ENCODE measurements at places on chromosomes 12 and 14.

DNA sequence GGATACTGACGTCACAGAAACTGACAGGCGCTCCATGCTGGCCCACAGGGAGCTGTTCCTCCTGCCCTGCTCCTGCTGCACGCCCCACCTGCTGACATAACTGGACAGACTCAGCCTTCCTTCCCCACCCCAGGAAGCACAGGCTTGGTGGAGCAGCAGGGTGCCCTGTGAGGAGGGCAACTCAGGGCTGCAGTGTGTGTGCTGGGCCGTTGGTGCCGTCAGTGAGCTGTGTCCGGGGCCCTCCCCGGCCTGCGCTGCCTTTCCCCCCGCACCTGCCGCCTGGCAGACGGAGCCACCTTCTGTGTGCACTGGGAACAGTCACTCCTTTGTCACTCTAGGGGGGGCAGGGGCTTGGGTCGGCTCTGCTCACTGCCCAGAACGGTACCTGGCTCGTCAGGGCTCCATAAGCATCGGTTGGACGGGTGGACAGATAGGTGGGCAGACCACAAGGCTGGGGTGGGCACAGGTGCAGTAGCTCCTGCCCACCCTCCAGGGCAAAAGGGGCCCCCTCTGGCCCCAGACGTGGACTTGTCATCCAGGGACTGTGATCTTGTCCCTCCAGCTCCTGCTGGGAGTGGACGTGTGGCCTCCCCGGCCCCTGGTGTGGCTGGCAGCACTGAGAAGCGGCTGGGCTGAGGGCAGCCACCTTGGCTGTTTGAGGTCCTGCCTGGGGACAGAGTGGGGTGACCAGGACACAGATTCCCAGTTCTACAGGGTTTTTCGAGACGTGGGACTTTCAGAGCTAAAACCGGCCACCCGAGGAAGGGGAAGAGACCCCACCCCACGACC, 32.8 kb downstream of the FBRSL1 start:
- DNase-seq = no peak

DNA sequence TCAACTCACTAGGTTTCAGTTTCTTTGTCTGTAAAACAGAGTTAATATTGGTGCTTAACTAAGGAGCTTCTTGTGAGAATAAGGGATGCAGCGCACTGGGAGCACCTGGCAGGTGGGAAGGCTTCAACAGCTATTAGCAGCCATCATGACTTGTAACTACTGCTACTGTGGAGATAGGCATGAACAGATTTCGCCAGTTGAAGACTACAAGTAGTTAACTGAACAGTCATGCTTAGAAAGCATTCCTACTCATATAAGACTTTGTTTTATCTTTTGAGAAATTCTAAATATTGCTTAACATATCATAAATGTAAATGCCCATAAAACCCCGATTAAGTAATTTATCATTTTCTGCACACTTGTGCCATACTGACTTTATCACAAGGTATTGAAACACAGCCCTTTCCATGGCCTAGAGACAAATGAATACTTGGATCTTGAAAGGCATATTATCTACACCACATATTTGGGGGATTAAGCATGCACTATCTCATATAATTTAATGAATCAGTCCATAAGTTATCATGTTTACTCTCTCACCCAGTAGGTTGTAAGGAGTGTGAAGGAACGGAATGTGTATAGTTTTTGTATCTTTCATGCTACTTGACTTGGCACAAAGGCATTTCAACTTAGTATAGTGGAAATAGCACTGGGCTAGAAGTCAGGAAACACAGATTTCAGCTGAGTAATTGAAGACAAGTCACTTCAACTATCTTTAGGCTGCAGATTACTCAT, 16.1 kb downstream of the NTN4 start:
- DNase-seq = no peak

GRCh38 chr14:68401855-68402254, 391.0 kb downstream of the ZFP36L1 start:
- no peak for DNase-seq

- no peak for DNase-seq
Measured at GRCh38 chr14:71533390-71533789, 398.8 kb upstream of the RGS6 start.

GRCh38 chr12:85996280-85996679, 122.2 kb downstream of the NTS start:
- DNase-seq = no peak

DNA sequence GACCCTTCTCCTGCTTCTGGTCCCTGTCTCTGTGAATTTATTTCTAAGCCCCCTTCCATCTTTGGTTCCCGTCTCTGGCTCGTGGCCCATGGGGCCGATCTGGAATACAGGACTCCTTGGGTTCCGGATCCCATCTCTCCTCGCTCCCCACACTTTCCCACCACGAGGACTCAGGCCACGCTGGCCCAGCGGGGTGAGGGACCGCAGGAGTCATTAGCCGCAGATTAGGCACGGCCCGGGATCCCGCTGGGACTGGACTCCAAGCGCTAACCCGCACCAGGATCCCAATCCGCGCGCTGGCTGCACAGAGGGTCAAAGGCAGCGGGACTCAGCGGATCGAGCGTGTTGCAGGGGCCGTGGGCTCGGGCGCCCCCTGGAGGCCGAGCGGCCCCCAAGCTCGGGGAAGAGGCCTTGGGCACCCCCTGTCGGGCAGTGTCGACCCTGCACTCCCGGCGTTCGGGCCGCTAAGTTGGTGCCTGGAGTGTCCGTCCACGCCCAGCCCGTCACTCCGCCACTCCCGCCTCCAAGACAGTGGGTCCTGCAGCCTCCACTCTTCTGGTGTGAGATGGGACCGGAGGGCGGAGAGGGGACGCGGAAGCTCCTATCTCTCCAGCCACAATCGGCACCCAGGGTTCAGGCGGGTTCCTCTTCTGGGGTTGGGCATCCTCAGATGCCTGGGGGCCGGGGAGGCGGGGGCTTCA, 9.5 kb downstream of the SHMT2 start:
- DNase-seq = no peak

- DNase-seq = no peak
Measured at GRCh38 chr14:96016501-96017160, 22.5 kb upstream of the C14orf132 start.

DNA sequence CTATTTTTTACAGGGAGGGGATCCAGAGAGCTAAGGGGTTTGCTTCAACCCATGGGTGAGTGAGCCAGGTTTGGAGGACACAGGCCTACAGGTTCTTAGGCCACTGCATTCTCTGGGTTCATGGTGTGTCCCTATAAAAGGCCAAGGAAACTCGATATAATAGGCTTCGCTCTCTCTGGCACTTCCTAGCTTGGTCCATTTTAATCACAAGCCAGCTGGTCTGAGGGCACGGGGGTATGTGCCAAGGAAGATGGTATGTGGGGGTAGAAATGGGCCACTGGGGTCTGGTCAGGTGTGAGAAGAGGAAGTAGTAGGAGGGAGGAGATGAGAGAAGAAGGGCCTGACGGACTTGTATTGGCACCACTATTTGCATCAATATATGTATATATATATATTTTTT, 4.9 kb downstream of the ETV6 start:
- no peak for DNase-seq

DNA sequence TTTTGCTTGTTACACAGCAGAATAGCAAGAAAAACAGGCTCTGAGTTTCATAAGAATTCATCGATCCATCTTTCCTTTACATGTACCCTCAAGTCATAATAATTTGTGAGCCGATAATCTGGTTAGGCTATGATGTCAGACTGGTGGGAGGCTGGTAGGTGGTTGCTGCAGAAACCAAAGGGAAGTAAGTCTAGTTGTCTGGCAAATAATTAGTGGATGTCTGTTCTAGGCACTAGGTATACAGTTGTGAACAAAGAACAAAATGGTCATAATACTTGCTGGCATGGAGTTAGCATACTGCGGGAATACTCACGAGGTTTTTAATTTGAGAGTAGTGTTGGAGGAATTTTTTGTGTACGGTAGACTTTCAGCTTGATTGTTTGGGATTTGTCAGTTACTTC, 8.8 kb downstream of the SUSD6 start:
- DNase-seq = no peak

GRCh38 chr14:92970271-92970670, 47.3 kb downstream of the CHGA start:
- no peak for DNase-seq

DNA sequence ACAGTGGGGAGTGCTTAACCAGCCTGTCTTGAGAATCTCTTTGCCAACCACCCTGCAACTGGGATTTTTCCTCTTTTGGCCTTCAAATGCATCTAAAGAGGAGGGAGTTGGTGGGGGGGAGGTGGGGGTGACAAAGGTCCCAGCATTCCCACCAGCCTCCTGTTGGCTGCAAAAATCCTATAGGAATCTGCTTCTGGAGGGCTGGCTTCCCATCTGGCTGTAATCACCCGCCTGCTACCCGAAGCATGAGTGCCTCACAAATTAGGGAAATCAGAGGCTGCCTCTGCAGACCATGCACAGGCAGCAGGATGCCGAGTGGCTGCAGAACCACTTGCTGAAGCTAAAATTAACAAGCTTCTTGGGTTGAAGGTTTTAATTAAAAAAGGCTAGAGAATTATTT, 73.9 kb upstream of the WSCD2 start:
- no peak for DNase-seq

DNA sequence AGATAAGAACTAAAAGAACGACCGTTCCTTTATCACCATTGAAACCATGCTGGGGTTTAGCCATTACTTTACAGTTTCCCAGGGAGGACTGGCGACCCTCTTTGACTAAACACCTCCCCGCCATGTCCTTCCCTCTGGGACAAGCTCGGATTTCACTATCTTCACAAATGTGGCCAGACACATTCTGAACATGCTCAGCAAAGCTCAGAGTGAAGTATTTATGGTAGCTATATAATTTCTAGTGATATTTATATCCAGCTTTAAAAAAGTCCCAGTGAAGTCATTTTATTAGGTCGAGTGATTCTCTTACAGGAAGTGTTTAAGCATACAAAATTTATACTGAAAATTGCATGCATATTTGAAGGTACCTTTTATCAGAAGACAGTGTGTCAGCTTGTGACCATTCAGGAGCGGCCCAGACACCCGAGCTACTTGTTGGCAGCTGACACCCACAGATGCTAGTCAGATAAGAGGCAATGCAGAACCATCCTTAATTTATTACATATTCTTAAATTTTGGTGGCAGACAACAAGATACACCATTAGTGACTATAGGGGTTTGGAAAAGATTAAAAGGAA, 36.8 kb downstream of the NIN start:
- DNase-seq = no peak

- DNase-seq = no peak
Measured at GRCh38 chr14:76772300-76773187, 11.3 kb downstream of the VASH1 start.

DNA sequence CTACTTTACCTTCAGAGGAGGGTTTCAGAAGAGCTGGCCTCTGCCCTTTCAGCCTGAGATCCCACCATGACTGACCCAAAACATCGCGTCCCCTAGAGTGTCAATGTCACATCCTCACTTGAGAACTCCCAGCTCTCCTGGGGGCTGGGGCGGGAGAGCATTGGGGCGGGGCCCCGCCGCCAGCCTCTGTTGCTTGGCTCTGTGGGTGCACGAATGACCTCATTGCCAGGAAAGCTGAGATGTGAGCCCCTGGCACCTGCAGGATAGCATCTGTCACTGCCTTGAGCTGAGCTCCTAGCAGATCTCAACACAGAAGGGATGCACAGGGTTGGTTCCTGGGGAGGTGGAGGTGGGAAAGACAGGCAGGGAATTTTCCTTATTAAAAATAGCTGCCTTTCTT, 20.6 kb upstream of the MYL2 start:
- no peak for DNase-seq

DNA sequence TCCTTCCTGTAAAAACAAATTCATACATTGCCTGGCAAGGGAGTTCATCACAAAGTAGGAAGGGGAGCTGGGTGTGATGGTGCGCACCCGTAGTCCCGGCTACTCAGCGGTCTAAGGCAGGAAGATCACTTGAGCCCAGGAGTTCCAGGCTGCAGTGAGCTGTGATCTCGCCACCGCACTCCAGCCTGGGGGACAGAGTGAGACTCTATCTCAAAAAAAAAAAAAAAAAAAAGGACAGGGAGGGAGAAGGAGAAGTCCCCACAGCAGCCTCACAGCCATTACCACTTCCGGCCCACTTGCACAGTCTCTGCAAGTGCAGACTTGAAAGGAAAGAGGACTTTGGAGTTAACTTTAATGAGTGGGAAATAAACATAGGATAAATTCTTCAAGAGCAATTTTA, 121.0 kb downstream of the FBXL14 start:
- no peak for DNase-seq

DNA sequence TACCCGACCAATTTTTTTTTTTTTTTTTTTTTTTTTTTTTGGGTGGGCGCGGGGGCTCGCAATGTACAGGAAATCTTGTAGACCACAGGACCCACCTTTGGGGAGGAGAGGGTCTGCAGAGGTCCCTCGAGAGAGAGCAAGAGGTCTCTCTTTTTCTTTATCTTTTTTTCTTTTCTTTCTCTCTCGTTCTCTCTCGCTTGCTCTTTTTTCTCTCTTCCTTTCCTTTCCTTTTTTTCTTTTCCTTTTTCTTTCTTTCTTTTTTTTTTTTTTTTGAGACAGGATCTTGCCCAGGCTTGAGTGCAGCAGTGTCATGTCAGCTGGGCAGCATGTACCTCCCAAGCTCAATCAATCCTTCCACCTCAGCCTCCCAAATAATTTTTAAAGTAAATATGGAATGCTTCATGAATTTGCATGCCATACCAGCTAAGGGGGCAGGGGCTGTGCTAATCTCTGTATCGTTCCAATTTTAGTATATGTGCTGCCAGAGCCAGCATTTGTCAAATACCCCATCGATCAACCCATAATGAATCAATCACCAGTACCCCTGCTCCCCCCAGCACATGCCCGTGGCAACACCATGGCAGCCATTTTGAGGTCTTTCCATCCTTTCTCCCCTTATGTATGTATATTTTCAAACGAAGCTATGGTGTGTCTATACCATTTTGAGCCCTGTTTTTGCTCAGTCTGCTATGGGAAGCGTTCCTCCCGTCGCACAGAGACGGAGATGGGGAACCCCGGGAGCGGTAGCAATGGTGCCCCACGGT, 9.3 kb downstream of the PAPLN start:
- no peak for DNase-seq

DNA sequence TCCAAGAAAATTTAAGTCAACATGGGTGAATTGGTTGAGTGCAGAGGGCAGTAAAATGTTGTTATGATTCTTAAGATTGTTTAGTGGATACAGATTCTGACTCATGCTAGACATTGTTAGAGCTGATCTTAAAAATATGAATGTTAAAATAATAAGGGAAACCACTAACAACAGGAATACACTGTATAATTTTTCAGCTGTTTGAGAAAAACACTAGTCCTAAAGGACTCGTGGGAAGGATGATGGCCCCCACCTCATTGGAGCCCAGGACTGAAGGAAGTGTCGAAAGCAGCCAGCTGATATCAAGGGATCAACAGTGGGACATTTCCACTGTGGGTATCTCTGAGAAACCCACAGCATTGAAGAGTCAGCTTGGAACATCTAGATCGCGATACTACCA, 82.9 kb upstream of the SCAF11 start:
- DNase-seq = no peak

DNA sequence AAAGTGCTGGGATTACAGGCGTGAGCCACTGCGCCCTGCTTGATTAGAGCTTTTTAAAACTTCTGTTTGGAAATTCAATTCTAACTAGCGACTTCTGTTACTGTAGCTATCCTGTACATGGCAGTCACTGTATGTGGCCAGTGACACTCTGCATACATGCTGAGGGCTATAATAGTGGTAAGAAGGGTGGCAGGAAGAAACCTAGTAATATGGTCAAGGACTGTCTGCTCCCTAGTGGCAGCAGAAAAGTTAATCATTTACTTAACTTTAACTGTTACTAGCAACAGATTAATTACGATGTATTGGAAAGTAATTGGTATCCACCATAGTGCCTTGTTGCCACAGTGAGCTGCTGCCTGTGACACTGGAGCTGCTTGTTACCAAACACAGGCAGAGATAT, 149.0 kb downstream of the KITLG start:
- no peak for DNase-seq

- DNase-seq = no peak
Measured at GRCh38 chr12:69936766-69937165, 111.7 kb downstream of the MYRFL start.

- DNase-seq = no peak
Measured at GRCh38 chr12:49968471-49968870, 4.3 kb upstream of the AQP6 start.

All from NCI-H1436 treated with DMSO at 0.1 percent for 48 hours (cell line).